ENCODE measurements at places on chromosomes 11 and 22.

DNA sequence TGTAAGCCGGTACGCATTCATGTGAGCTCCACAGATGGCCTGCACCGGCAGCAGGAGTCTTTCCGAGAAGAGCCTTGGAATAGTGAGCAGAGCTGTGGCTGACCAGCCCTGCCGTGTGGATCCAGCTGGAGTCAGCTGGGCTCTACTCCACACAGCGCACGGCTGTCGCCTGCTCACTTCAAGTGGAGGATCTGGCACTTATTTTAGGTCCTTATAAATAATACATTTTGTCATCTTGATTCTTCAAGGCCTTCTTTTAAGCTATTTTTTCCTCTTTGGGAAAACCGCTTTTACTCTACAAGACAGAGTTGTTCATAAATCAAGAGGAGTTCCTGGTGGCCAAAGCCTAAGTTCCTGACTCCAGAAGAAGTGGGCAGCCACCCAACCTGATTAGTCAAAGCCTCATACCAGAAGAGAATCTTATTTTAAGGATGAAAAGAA is 93.8 kb downstream of the KCNC1 start:
- no peak for DNase-seq

DNA sequence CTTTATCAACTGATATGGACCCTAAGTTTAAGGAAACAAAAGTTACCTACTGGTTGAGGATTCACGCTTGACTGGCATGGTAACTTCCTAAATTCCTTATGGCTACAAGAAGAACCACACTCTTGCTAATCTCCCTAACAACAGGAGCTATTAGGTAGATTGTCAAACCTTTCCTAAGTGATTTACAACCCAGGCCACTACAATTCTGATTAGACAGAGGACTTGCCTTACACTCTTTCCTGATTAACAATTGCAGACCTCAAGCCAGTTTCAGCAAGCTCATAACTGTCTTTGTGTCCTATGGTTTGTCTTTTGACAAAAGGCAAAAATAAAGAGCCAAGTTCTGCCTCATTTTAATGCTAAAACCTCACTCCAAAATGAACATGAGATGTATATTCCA is 16.3 kb downstream of the OR52K2 start:
- DNase-seq = no peak

- no peak for DNase-seq
Measured at GRCh38 chr22:19194766-19195536, 16.4 kb upstream of the SLC25A1 start.

DNA sequence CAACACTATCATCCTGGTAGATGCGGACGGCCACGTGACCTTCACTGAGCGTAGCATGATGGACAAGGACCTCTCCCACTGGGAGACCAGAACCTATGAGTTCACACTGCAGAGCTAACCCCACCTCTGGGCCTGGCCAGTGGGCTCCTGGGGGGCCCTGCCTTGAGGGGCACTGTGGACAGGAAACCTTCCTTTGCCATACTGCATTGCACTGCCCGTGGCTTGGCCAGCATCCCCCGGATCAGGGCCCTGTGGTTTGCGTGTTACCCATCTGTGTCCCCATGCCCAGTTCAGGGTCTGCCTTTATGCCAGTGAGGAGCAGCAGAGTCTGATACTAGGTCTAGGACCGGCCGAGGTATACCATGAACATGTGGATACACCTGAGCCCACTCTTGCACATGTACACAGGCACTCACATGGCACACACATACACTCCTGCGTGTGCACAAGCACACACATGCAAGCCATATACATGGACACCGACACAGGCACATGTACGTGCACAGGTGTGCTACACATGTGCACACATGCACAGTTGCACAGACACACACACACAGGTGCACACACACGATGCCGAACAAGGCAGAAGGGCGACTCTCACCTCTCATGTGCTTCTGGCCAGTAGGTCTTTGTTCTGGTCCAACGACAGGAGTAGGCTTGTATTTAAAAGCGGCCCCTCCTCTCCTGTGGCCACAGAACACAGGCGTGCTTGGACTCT is 15.3 kb upstream of the DGCR8 start:
- no peak for DNase-seq

GRCh38 chr11:134856056-134856971 is 444.3 kb upstream of the B3GAT1 start:
- DNase-seq = no peak

- no peak for DNase-seq
Measured at GRCh38 chr11:65516135-65516968, 8.5 kb upstream of the SCYL1 start.

- no peak for DNase-seq
Measured at GRCh38 chr11:47160753-47161133, 15.9 kb downstream of the ARFGAP2 start.

- no peak for DNase-seq
Measured at GRCh38 chr11:69640995-69641581, at the start of gene CCND1. TSS of gene CCND1 (plus strand) at chr11:69641156. CDS start at chr11:69641314, 158 bp downstream.

GRCh38 chr11:31617246-31617645 is 107.7 kb downstream of the ELP4 start:
- DNase-seq = no peak

GRCh38 chr22:23401111-23401909 is 178.8 kb downstream of the IGLL1 start:
- DNase-seq = no peak
